Esophagus squamous epithelium (tissue), 5 donors: ENCODE measurements at places on chromosomes 2 and 18.

GRCh38 chr2:235702186-235702585 lies 208.3 kb downstream of the AGAP1 start:
- no peak for DNase-seq

DNA sequence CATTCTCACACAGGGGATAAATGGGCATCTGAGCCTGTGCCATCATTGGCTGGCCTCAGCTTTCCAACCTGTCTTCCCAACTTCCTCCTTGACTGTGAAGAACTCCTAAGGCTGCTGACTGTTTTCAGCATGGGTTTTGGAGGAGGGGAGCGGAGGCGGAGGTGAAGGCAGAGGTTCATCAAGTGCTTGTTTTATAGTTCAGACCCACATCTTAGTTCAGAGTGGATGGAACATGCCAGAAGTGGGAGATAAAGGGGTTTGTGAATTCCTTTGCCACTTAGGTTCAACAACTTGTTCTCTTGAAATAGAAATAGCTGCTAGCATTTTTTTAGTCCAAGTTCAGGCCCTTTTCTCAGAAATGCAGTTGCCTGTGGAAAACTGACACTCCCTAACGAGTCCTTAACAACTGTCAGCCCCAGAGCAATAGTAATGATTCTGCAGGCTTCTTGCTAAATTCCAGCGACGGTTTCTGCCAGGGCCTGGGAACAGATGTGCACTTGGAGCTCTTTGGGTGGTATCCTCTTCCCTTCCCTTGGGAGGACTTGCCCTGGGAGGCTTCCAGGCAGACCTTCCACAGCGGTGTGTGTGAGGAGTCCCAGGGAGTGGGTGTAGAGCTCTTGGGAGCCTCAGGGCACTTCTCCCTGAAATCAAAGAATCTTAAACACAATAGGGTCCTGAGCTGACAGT lies 30.1 kb upstream of the ITGA6 start:
- DNase-seq = no peak

DNA sequence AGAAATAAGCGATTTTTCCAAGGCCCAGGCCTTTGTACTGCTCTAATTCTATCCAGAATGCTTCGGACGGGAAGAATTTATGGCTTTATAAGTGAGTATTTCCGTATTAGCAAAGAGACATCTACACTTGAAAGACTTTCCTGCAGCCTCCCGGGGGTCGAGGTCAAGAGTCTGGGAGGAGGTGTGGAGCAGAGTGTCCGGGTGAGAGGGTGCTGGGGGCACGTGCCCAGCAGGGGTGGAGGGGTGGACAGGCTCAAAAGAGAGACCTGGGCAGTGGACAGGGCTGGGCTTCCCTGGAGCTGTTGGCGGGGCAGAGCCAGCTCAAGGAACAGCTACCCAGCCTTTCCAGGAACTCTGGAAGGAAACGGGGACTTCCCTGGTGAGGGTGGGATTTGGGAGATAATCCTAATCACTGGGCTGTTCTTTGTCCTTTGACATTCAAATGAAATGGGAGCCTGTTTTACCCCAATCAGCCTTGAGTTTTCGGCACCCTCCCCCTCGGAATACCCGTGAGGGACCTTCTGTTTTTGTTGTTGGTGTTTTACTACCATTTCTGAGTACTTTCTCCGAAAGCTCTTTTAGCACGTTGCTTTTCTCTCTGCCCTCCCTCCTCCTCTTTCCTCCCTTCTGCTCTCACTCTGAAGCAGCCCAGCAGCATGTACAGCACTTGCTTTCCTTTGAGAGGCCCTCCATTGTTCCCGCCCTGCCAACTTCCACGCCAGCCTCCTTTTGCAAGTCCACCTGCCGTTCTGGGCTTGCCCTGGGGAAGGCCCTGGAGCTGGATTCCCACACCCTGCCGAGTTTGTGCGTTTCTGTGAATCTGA lies 164.7 kb downstream of the AGAP1 start:
- no peak for DNase-seq

- no peak for DNase-seq
Measured at GRCh38 chr18:21085579-21086166, 25.9 kb downstream of the ROCK1 start.

- DNase-seq = no peak
Measured at GRCh38 chr18:42100911-42101310, 145.9 kb downstream of the PIK3C3 start.

DNA sequence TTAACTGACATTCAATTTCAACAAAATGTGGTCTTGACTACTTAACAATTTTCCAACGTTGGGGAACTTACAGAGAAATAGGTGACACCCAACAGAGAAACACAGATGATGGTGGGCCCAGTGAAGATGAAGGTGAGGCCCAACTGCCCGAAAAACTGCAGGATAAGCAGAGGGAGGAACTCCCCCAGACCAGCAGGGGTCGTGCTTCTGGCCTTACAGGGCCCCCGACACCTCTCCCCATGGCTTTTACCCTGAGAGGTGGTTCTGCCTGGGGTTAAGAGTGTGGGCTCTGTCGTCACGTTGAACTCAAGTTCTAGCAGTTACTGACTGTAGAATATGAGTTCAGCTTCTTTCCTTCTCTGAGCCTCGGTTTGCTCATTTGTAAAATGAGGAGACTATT lies 119.5 kb upstream of the SMIM21 start:
- DNase-seq = no peak

GRCh38 chr2:86039178-86039962 lies 66.3 kb downstream of the POLR1A start:
- DNase-seq = no peak

GRCh38 chr2:129015397-129016285 lies 697.0 kb upstream of the HS6ST1 start:
- DNase-seq = no peak

- no peak for DNase-seq
Measured at GRCh38 chr2:9327873-9328352, 95.4 kb downstream of the ITGB1BP1 start.

DNA sequence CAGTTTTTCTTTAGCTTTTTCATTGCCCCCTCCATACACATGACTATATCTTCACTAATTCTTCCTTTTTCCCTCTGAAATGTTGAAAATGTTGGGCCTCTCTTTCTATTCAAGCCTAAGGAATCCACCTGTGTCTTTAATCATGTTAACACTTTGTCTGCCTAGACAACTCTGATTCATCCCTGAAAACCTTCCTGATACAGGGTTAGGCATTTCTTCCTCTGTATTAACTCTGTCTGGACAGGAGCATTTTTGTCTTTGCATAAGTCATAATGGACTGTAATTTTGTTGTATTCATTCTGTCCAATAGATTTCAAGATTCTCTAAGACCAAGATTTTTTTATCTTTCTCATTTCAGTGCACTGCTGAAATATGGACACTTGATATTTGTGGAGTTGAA lies 297.3 kb downstream of the IKZF2 start:
- DNase-seq = no peak

- no peak for DNase-seq
Measured at GRCh38 chr2:1235806-1236205, 177.5 kb upstream of the TPO start.

DNA sequence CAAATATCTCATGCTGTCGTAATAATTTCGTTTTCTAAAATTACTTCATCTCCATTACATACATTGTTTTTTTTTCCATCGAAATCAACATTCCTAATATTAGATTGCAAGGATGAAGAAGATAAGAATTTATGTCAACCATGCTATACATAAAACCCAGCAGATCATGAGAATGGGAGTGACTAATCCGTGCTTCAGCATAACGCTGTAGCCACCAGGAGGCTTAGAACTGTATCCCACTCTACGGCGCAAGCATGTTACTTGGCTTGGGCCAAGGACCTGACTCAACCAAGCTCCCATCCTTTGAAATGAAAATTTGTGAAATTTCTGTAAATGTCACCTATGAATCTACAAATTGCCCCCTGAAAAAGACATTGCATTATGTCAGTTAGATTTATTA lies 392.5 kb downstream of the FIGN start:
- no peak for DNase-seq
